ENCODE measurements at places on chromosomes 3 and 15.

DNA sequence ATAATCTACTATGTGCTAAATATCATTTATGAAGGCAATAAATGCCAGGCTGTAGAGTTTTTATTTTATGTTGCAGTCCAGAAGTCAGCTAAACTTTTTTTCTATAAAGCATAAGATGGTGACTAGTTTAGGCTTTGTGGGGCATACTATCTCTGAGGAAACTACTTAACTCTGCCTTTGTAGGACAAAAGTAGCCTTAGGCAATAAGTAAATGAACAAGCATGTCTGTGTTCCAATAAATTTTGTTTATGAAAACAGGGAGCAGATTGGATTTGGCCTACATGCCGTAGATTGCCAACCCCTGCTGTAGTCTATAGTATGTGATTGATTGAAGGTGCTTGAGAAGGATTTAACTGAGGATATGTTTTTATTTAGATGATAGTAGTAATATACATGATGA, 502.5 kb upstream of the NAALADL2 start:
- DNase-seq, result no peak

GRCh38 chr15:68389936-68390817, 41.8 kb downstream of the ITGA11 start:
- no peak for DNase-seq

- DNase-seq, result no peak
These were observed 67.9 kb downstream of the IQCH start for GRCh38 chr15:67322481-67322880.

DNA sequence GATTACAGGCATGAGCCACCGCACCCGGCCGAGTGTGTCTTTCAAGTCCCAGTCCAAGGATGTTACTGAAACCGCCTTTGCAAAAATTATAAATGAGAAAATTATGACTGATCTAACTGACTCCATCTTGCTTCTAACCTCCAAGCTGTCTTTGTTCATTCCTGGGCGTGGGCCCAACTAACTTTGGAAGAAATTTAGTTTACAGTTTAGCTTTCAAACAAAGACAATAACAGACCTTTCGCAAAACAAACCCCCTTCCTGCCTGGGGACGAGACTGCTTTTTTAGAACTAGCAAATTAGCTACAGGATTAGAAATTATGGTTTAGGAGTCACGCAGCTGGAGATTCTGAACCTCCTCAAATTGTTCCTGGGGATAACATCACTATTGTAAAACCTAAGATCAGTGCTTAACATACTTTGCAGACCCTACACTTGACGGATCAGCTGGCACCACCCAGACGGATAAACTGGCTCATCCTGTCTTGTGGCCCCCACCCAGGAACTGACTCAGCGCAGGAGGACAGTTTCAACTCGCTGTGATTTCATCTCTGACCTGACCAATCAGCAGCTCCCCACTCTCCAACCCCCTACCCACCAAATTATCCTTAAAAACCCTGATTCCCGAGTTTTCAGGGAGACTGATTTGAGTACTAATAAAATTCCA, 23.8 kb downstream of the NANOGP8 start:
- no peak for DNase-seq

DNA sequence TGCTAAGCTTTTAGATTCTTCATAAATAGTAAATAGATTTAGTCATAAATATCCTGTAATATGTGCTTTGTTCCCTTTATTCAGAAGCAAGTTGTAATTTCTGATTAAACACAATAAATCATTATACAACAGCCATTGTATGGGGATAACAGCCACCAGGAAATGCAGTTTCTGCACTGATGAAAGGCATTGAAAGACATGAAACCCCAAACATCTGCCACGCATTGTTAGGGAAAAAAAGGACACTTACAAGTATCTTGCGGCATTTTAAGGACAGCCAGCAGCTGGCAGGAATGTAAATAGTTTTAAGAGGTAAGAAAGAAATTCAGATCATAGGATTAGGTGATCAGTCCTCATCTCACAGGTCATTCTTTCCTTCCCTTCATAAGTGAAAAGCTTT, 801.1 kb upstream of the LMCD1 start:
- no peak for DNase-seq

DNA sequence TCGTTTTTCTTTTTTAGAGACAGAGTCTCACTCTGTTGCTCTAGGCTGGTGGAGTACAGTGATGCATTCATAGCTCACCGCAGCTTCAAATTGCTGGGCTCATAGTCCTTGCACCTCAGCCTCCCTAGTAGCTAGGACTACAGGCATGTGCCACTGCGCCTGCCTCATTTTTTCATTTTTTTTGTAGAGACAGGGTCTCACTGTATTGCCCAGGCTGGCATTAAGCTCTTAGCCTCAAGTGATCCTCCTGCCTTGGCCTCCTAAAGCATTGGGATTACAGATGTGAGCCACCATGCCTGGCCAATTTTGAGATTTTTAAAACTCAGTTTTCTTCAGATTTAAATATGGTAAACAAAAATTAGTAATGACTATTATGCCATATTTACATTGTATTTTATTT, 29.0 kb downstream of the SKIL start:
- no peak for DNase-seq

GRCh38 chr15:64622410-64623260, 152.8 kb downstream of the RBPMS2 start:
- DNase-seq, result peak; percentile 78

DNA sequence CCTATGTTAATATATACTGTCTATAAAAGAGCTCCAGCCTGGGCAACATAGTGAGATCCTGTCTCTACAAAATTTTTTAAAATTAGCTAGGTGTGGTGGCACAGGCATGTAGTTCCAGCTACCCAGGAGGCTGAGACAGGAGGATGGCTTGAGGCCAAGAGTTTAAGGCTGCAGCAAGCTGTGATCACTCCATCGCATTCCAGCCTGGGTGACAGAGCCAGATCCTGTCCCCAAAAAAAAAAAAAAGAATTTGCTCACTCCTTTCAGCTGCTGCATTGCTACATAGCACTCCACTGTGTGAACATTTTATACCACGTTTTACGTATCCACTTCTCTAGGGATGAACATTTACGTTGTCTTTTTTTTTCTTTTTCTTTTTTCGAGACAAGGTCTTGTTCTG, 6.0 kb upstream of the TSEN2 start:
- DNase-seq, result no peak

DNA sequence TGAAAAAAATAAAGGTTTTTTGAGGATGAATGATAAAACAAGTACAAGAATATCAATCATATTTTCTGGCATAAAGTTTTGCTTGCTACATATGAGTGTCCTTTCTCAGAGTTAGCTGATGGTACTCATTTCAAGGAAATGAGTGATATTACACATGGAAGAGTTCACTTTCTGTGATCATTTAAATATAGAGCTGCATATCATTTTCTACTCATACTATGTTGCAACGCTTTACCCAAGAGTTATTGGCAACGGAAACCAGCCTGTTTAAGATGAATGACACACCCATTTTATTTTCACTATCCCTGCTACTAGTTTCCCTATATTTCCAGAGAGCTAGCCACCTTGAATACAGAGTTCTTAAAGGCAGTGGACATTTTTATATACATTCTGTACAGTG, 35.4 kb upstream of the RBMS3 start:
- no peak for DNase-seq

DNA sequence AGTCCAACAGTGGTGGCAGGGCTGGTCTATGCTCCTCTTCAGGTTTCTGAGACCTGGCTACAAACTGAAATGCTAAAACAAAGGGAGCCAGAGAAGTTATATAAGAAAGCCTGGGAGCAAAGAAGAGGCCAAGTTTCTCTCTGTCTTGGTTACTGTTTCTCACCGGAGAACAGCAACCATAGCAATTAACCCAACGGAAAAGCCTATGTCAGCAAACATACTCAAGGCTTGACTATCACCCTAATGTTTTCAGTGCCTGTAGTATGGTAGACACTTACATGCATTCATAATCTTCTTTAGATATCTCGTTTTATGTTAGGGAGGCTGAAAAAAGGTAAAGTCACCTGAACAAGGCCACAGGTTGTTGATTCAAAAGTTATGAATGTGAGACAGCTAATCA, 86.3 kb upstream of the CLSTN2 start:
- no peak for DNase-seq

DNA sequence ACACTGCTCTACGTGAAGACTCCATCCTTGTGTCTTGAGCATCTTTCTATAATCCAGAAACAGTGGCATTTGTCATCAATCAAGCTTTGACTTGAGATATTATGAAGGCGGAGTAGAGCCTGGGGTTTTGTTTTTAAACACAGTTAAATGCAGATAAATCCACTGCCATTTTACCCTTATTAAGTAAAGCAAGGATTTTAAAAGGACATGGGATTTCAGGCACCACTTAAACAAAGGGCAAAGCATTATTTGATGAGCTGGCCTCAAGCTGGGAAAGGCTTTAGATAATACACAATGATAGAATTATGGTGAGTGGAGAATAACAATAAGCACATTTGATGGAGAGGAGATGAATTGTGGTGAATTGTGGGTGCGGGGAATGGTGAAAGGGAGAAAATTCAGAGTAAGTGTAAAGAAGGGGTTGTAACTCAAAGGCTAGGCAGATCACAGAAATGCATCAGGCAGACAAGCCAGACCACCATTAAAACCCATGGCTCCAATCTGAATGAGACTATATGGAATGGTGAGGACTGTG, 54.9 kb upstream of the GLCE start:
- DNase-seq, result no peak

All from CD4-positive, alpha-beta memory T cell (primary cell).